Mucosa of descending colon (tissue), 3 donors: ENCODE measurements at places on chromosomes 7 and 10.

DNA sequence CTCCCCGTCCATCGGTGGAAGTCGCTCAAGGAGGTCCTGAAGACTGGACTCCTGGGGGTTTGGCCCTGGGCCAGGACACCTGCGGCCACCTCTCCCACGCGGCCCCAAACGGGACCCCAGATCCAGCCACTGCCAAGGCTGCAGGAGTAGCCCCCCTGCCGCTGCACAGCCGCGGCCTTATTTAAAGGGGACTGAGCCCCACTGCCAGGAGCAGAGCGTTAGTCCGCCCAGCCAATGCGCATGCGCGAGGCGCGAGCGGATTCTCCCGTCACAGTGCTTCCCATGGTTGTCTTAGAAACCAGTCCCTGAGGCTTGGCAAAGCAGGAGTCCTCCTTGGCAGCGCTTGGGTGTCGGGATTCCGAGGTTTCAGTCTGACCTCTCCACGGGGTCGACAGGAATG is 320.0 kb downstream of the ZNF716 start:
- no peak for DNase-seq

DNA sequence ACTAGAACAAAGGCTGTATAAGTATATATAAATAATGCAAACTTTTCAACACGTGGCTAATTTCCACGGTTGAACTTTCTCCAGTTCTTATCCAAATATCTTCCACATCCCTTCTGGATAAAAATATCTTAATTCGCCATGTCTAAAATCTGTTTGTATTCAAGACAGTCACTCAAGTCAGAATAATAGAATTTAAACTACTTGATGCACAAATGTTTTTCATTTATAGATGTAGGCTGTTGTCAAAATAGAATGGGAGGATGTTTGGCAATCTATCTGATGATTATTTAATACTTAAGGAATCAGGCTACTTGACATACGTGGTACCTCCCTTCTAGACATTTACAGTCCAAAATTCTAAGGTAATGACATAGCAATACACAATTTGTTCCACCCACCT is 204.3 kb downstream of the TWIST1 start:
- DNase-seq = no peak

DNA sequence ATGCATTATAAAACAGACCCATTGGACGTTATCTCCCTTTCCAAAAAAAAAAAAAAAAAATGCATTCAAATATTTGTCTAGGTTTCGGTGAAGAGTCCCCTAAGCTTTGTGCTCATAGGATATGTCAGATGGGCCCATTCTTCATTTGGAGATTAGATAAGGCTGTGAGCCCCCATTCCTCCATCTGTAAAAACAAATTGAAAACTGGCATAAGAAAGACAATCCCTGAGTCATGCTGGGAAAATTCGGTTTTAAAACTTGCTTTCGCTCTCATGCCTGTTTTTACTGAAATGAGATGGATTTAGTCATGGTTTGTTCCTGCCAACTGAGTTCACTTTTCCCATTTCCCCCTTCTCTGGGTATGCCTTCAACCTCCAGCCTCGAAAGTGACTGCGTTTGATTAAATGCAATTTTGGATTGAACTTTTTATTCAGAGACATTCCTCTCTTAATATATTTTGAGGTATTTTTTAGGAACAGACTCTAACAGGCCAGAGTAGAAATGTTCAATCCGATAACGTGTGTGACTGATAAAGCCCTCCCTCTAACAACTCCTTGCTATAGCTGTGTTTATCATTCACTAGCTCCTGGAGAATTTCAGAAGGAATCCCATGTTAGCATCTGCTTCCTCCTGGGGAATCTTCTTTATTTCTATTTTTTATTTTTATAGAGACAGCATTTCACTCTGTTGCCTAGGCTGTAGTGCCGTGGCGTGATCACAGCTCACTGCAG is 190.9 kb upstream of the LYZL2 start:
- DNase-seq = no peak

DNA sequence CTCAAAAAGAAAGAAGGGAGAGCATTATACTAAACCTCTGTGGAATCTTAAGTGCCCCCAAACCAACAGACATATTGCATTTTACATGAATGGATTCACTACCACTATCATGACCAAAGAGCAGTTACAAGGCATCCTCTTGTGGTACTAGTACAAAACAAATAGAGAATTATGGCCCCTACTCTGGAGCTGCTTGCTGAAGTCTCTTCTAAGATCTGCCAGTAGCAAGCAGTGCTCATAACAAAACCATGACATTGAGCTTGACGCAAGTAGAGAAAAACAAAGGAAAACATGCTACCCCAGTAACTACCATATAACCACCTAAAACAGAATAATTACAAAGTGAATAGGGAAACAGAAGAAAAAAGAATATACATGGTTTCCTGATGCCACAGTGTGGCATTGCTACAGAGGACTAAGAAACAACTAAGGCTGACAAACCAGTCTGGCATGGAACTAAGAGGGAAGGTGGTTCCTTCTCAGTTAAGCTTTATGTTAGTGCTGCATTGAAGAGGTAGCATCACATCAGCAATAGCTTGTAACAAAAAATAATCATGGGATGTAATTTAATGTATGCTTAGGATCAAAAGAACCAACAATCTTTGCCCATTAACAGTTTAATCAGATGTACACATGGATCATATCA is 150.2 kb upstream of the AGR3 start:
- DNase-seq = no peak

- DNase-seq = no peak
Measured at GRCh38 chr10:113754125-113754524, 2.6 kb downstream of the PLEKHS1 start.

- DNase-seq = no peak
Measured at GRCh38 chr7:131027287-131027773, 293.3 kb upstream of the KLF14 start.

- DNase-seq = no peak
Measured at GRCh38 chr10:13887761-13888160, 301.0 kb downstream of the PRPF18 start.

DNA sequence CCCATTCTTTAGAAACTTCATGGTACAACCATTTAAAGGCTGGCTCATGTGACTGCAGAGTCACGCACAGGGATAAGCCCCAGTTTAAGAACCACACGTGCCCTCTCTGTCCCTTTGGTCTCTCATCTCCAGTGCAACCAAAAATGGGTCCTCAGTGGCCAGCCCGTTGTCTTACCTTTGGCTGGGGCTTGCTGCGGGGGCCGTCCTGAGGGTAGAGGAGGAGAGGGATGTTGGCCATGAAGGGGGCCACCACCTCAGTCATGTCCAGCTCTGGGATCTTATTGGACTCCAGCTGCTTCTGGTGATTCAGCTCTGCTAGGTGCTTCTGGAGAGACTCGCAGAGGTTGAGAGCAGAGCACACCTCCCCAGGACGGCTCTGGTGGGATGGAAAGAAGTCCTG is 22.3 kb downstream of the PSAP start:
- DNase-seq = no peak

GRCh38 chr7:130513447-130513846 is 21.6 kb downstream of the MEST start:
- DNase-seq = no peak

DNA sequence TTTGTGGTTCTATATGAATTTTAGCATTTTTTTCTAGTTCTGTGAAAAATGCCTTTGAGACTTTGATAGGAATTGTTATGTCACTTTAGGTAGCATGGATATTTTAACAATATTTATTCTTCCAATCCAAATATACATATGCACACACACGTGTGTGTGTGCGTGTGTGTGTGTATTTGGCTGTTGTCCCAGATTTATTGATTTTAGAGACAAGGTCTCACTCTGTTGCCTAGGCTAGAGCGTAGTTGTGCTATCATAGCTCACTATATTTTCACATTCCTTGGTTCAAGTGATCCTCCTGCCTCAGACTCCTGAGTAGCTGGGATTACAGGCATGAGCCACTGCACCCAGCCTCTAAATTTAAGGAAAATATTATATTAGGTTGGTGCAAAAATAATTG is 162.5 kb upstream of the TRIM24 start:
- DNase-seq = no peak

GRCh38 chr10:91799612-91799975 is 1.4 kb downstream of the TNKS2 start:
- DNase-seq = no peak

DNA sequence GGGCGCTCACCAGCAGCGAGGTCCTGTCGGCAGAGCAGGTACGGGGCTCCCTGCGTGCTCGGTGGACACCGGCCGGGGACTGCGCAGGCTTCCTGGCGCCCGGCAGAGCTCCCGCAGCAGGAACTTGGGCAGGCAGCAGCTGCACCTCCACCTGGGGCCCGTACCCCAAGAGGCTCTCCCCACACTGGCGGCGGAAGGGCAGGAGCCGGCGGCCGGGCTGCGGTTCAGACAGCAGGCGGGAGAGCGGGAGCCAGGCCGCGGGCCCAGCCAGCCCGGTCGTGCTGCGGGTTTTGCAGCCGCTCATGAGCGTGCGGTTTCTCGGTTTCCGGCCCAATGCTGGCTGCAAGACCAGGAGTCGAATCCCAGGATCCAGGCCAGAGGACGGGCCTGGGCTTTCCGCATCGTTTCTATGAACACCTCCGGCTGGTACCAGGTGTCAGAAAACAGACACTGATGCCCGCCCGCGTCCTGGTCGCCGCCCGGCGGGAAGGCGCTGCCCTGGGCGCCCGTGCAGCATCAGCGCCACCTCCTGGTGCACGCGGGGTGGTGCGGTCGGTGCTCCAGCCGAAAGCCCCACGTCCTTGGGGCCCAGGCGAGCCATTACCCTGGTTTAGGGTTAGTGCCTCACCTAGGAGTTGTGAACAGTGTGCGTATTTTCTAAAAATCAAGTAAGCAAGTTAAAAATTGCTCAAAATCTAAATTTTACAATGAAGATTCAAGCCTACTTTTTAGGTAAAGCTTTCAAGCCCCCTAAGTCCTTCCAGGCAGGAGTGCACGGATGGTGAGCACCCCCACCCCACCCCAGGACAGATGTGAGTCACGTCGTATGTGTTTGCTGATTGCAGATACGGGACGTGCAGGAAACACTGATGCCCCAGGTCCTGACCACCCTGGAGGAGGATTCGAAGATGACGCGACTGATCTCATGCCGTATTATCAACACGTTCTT is 47.4 kb upstream of the PRKAR1B start:
- DNase-seq = peak; percentile 75

- no peak for DNase-seq
Measured at GRCh38 chr10:86858011-86858410, 99.4 kb downstream of the MMRN2 start.

DNA sequence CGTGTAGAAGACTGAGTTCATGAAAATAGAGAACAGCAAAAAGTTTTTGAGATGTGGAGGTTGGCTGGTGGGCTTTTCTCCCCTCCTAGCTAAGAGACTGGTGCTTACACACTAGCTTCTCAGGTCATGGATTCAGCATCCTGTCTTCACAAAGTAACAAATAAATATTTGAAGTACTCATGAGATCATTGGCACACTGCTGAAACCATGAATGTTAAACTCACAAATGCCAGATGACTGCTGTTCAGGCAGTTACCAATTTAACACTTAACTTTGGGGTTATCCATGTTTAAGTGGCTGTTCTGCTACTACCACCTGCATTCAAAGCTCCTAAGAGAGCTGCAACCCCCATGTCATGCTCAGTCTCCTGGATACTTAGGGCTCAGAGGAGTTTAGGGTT is 119.0 kb upstream of the BET1 start:
- DNase-seq = no peak

GRCh38 chr10:33820531-33820930 is 486.1 kb upstream of the NRP1 start:
- DNase-seq = no peak

GRCh38 chr7:26478550-26478949 is 186.9 kb downstream of the SNX10 start:
- no peak for DNase-seq
